Pancreas (tissue), 10 donors: ENCODE measurements at places on chromosomes 13 and 19. TPM values are rescaled to one million over a fixed set of nuclear protein-coding genes. Genes with fewer than 3 reads are reported as not detected.

GRCh38 chr13:53494406-53494805 lies 465.8 kb downstream of the OLFM4 start:
- H3K27me3 ChIP-seq: no peaks in the 10 kb centered on the region
- no peak for DNase-seq
- H3K27ac ChIP-seq: no peak overlapping the region

- H3K4me3 ChIP-seq: no peak overlapping the region
- H3K27ac ChIP-seq: no peak overlapping the region
- H3K4me1 ChIP-seq: peaks cover 7% of the 10 kb centered on the region
- DNase-seq: no peak
- no peaks in the 10 kb centered on the region for H3K36me3 ChIP-seq
- H3K27me3 ChIP-seq: no peaks in the 10 kb centered on the region
Observed at GRCh38 chr13:27004866-27005265, 166.7 kb downstream of the USP12 start.

GRCh38 chr13:42389041-42389440 lies 117.1 kb downstream of the AKAP11 start:
- H3K27ac ChIP-seq: no peak overlapping the region
- no peaks in the 10 kb centered on the region for H3K27me3 ChIP-seq
- no peaks in the 10 kb centered on the region for H3K4me1 ChIP-seq
- H3K4me3 ChIP-seq: no peak overlapping the region

Gene PRSS57
- not detected for polyA plus RNA-seq

Gene CYP2A6
- not detected for polyA plus RNA-seq

Gene ATXN8OS
- not detected for polyA plus RNA-seq
